DMS 273 treated with DMSO at 0.1 percent for 48 hours (cell line): ENCODE measurements at places on chromosomes 11 and 22.
A peak's percentile ranks its signal among the peaks of the same experiment; 100 is the strongest.

DNA sequence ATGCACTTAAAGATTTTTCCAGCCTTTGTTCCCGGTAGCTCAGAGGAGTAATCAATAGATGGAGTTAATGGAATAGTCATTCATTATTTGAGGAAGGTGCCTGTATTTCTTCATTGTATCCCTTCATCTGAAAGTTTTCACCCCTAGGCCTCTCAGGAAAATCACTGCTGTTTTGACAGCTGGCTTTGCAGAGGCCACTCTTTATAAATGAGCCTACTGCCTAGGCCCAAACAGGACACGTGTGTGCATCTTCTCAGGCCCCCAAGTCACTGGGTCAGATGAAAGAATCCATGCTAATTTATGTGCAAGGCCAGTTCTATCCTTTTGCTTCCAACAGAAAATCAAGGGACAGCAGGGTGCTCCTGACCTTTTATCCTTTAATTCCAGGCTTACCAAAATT is 76.8 kb downstream of the MPPED2 start:
- no peak for DNase-seq

DNA sequence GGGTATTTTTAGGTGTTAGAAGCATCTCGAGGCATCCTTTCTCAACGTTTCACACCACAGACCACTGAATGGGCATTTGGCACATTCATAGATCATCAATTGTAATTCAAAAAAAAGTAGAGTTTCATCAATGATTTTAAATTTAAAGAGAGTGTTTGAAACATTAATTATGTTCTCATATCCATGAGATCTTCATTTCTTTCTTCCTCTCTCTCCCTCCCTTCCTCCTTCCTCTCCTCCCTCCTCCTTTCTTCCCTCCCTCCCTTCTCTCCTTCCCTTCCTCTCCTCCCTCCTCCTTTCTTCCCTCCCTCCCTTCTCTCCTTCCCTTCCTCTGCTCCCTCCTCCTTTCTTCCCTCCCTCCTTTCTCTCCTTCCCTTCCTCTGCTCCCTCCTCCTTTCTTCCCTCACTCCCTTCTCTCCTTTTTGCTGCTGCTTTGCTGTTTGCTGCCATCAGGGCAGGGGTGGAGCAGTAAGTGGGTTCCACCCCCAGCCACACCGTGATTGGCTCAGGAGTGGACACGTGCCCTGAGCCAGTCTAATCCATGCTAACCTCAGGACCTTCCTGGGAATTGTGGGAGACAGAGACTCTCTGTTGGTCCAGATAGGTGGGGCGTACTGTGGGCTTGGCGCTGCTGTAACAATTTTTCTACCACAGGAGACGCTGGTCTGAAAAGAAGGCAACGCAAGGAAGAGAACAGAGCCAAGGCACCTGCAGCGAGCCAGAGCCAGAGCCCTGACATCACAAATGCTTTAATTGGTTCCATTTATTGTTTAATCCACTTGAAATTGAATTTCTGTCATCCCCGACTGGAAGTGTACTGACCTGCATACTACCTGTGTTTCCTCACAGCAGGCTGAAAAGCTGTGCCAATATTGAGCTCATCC is 33.7 kb upstream of the APOBEC3A start:
- peak; percentile 44 for DNase-seq

- no peak for DNase-seq
Observed at GRCh38 chr22:24323695-24324094, 53.1 kb downstream of the SPECC1L start.

DNA sequence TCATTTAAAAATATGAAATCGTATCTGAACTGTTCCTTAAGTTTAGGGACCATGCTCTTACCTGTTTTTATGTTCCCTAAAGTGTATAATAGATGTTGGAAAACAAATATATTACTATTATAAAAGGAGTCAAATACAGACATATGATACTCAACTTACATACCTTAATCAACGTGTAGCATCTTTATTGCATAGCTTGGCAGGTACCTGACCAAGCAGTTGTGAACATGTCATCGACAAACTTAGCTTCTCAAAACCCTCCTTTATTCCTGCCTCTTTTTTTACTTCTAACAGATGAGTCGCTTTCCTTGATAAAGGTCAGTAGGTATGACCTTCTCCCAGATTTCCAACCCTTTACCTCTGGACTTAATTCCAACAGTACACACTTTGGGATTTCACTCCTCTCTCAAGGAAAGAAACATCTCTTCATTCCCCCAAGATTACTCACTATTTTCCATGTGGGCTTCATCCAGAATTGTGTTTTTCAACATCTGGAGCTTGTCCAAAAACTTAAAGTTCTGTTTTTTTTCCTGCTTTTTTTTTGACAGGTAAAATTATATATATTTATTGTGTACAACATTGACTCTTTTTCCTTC is 11.9 kb downstream of the HIPK3 start:
- no peak for DNase-seq

- no peak for DNase-seq
Observed at GRCh38 chr11:66820901-66821300, 22.3 kb upstream of the RCE1 start.

DNA sequence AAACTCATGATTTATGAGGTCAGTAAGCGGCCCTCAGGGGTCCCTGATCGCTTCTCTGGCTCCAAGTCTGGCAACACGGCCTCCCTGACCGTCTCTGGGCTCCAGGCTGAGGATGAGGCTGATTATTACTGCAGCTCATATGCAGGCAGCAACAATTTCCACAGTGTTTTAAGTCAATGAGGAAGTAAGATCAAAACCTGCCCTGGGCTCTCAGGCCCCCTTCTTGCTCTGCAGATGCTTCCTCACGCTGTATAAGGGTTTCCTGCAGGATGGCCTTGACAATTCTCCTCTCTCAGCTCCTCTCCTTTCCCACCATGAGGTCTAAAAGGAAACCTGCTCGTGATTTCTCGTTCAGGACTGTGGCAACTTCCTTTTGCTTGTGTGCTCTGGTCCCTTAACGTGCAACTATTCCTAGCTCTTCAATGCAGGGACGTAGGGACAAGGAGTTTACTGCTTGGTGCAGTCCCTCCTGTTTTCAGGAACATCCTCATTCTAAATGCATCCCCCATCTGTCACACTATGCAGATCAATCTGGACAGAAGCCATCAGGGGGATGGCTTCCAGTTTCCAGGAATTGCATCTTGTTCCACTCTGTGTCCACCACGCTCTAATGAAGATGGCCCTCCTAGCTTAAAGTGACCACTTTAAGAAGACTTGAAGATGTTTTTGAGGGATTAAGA is 64.3 kb upstream of the IGLL5 start:
- no peak for DNase-seq

- DNase-seq = no peak
Observed at GRCh38 chr11:55357560-55358184, 10.1 kb upstream of the OR4A15 start.

GRCh38 chr22:16965083-16965482 is 42.9 kb downstream of the GAB4 start:
- no peak for DNase-seq

DNA sequence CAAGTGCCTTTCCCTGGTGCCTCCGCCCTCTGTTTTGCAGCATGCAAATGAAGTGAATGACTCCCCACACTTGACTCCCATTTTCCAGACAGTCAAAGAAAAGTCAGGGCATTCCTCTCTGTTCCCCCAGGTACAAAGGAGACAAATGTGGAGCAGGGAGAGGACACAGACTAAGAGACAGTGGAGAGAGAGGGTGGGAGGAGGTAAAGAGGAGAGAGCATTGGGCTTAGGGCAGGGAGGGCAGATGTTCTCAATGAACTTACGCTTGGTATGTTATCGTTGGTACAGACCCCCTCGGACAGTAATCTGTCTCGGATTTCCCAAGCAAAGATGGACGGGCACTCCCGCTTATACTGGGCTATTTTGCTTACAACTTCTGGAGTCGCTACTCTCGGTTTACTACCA is 9.8 kb downstream of the PAX6 start:
- no peak for DNase-seq

DNA sequence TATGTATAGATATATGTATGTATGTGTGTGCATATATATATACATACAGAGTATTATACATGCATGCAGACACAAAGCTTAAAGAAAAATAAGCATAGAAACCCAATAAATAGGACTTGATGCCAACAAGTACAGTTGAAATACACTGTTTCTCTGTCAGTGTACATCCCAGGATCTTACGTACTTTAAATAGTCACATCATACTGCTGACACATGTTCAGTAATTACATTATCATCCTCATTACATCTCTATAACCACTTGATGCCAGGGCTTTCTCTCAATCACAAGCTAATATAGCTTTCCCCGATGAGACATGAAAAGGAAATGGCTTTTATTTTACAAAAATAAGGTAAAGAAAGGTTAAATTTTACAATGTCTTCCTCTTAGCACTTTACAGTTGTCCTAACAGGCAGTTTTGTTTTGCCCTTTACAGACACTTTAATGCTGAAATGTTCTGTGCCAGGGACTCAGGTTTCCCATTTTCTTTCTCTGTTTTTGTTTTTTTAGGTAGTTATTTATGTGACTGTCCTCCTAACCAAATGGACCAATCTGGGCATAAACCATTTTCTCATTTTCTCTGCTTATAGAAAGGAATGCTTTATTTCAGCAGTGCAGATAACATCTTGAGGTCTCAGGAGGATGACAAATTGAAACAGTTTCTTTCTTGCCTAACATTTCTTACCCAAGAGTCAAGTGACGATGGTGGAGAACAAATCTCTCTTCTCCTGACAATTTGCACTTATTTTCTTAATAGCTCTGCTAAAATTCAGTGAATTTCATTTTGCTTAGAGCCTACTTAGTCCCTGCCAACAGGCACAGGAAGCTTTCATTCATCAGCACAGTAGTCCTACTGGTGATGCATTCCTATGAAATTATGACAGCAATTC is 350.2 kb downstream of the TTC28 start:
- DNase-seq = no peak
